Kidney capillary endothelial cell (primary cell): ENCODE measurements at places on chromosomes 5 and 9.
A peak's percentile ranks its signal among the peaks of the same experiment; 100 is the strongest.

DNA sequence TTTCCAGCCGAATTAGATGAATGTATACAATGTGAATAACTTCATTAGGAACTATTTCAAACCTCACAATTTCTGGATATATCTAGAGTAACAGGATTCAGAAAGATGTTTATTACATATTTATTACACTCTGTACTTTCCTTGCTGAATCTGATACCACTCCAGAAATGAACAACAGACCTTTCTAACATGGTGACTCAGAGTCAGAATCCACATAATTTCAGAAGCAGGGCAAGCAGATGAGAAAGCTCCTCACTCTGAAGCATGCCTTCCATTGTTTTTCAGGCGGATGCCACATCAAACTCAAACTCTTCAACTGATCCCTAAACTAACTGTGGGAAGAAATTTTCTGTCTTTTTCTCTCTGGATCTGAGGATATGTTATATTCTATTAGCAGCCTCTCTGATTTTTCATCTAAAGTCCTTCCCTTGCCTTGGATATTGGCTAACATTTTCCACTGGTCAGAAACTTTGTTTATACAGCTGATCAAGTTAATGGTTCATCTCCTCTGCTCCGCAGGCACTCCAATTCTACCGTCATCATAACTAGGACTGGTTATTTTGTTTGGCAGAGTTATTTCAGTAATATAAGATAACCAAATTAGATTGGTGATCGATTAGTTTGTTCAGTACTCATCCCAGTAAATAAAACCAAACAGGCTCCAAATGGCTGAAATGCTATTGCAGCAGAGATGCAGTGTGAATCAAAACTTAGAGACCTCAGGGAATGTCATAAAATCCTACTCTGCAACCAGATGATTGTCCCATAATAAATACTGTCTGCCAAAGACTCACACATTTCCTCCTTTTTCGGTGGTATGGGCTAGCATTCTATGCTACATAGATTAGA lies 556.0 kb downstream of the EBF1 start:
- no peak for DNase-seq

- no peak for DNase-seq
Measured at GRCh38 chr5:52950686-52951085, 38.5 kb upstream of the ITGA2 start.

DNA sequence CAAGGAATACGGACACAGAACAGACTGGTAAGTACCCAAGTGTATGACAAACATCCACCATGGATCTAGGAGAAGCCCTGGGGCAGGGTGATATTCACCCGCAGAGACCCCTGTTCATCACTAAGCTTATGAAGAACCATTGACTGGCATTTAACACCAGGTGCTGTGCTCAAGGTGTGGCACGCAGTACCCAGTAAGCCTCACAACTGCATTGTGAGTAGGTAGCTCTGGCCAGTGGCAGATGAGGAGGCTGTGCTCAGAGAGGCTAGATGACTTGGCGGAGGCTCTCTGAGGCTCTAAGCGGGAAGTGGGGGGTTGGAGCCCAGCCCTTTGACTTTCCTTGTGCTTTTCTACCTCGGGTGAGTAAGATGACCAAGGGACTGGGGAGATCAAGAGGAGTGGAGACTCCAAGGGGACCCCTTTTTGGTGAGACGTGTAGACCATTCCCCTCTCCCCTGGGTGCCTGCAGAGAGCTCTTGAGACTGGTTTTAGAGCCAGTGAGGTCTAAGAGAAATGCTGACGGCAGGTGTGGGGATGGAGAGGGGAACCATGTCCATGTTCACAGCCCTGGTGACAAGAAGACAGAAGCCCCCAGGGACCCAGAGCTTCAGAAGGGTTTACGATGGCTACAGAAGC lies 70.8 kb downstream of the IL6ST start:
- no peak for DNase-seq

GRCh38 chr5:81808106-81808505 lies 57.2 kb upstream of the SSBP2 start:
- DNase-seq: no peak

GRCh38 chr5:102130890-102131289 lies 165.2 kb downstream of the SLCO4C1 start:
- DNase-seq: no peak

DNA sequence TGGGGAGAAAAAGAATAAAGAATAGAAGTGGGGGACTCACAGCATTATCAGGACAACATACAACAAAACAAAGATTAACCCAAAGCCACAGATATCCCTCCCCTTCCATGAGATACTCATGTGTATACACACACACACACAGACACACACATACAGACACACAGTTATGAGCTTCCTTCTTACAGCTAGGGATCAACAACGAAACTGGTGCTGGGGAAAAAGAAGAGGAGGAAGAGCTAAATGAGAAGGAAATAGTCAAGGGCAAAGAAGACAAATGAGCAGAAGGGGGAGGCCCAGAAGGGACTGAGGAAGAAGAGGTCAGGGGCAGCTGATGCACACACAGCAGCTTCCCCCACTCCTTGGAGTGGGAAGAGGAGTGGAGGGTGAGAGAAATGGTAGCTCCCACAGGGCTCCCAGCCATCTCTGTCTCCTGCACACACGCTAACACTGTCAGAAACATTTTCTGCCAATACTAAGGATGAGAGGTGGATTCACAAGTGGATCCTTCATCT lies 66.2 kb downstream of the SIL1 start:
- DNase-seq: no peak

- DNase-seq: peak; percentile 51
Measured at GRCh38 chr9:121861501-121862180, 210.2 kb downstream of the DAB2IP start.

GRCh38 chr9:131178926-131179325 lies 53.5 kb downstream of the NUP214 start:
- no peak for DNase-seq

- DNase-seq: peak; percentile 28
Measured at GRCh38 chr5:119470851-119471451, 18.7 kb downstream of the HSD17B4 start.

DNA sequence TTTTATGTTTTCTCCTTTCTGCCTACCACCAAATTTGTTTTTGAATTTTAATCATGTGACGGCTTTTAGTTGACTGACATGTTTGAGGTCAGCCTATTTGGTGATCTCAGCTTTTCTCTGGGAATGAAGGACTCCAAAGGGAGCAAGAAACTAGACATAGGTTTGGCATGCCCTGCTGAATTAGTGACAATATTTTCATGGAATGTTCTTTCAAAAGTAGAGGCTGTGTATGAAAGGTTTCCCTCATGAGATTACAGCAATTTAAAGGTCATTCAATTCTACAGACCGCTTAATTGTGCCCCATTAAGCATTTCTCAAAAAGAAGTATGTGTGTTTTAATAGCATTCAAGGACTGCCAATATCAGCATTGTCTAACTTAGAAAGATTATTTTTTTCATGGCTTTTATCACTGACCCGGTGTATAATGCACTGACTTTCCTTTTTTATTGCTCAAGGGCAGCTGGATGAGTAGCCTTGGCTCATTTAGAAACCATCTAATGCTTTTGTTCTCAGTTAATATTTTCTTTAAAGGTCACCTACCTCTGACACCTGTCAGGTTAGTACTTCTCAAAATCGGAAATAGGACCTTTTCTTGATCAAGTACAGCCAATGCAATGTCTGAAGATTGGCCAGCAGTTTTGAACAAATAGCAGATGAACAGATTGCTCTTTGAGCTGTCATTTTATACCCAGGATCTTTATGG lies 8.1 kb upstream of the MLLT3 start:
- DNase-seq: no peak

DNA sequence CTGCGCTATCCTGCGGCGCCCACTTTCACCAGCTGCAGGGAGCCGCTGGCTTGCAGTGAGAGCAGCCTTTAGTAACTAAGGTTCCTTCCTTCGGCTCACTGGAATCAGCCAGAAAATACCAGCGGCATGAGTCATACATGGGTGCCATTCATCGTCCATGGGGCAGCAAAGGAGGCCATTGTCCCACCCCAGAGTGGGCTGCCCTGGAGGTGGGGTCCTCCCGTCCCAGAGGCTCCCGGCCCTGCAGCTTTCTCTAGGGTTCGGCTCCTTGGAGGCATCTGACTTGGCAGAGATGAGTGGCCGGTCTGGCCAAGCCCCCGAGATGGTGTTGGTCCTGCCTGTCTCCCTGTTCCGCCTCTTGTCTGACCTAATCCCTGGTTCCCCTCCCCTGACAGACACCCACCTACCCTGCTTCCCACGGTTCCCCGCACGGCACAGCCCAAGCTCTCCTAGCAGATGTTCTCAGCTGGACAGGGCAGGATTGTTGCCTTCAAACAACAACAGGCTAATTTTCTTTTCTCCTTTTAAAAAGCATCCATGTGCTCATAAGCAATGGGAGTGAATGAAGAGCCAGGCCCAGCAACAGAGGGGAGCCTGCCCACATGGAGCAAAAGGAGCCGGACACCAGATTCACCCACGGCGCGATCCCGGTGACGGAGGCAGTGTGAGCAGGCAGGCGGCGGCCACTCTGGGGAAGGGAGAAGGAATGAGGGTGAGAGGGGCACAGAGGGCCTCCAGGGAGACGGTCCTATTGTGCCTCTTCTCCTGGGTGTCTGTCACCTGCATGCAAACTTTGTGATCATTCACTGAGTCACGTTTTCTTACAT lies 97.0 kb upstream of the COL5A1 start:
- DNase-seq: peak; percentile 15

DNA sequence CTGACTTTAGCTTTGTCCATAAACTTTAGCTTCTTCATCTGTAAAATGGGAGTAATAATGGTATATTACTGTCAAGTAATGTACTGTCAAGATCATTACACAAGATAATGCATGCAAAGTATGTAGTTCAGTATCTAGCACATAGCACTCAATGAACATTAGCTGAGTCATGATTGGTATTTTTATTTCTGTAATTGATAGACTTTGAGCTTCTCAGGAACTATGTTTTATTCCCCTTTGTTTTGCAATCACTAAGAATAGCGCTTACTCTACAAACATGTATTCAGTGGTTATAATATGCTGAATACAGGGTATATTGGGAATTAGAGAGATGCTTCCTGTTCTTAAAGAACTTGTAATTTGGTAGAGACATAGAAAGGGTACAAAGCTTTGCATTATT lies 142.3 kb upstream of the KLF9 start:
- no peak for DNase-seq

GRCh38 chr9:133351908-133352634 lies 4.1 kb downstream of the RPL7A start:
- DNase-seq: peak; percentile 63

GRCh38 chr9:570187-570586 lies 271.3 kb upstream of the DMRT1 start:
- DNase-seq: no peak

GRCh38 chr5:95530416-95530815 lies 24.4 kb downstream of the SKIC3 start:
- peak; percentile 32 for DNase-seq

GRCh38 chr5:64884541-64884940 lies 115.8 kb downstream of the CWC27 start:
- DNase-seq: no peak

DNA sequence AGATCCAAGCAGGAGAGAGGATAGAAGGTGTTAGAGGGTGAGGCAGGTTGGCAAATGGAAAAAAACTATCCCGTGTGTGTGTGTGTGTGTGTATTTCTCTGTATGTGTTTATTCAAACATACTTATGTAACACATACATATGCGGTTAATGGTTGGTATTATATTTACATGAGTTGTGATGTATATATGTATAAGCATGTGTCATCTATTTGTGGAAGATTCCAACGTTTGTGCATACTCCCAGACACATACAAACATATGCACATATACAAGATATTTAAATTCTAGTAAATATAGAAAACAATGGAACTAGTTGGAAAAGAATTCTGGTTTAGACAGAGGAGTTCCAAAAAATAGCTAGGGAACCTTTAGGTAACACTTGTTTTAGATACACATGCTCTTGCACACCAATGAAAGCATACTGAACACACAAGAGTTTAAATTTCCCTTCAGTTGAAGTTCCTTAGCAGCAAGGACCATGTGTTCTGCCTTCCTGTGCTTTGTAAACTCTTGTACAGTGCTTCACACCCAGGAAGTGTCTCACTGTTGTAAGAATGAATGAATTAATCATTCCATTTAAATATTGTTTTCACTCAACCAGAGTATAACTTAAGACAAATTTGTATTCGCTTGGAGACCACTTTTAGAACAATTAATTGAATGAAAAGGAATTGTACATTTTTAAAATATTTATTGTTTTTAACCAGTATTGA lies 257.8 kb downstream of the FER start:
- no peak for DNase-seq

DNA sequence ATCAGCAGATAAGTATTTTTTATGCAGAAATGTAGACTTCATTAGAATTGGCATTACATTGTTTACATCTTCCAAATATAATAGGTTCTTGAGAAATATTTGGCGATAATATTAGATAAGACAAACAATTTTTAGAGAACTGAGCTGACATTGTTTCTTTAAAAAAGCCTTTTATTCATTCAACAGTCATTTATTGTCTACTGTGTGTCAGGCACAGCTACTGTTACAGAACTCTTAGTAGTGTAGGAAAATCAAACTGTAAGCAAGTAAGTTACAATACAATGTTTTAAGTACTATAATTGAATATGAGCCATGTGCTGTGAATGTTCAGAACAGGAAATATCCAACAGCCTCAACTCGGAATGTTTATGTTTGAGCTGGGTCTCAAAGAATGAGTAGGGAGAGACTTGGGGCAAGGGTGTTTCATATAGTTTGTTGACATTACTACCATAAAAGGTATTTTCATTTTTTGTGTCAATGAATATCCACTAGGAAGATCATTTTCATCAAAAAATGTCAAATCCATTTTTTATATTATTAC lies 114.0 kb downstream of the CDC42SE2 start:
- peak; percentile 54 for DNase-seq

DNA sequence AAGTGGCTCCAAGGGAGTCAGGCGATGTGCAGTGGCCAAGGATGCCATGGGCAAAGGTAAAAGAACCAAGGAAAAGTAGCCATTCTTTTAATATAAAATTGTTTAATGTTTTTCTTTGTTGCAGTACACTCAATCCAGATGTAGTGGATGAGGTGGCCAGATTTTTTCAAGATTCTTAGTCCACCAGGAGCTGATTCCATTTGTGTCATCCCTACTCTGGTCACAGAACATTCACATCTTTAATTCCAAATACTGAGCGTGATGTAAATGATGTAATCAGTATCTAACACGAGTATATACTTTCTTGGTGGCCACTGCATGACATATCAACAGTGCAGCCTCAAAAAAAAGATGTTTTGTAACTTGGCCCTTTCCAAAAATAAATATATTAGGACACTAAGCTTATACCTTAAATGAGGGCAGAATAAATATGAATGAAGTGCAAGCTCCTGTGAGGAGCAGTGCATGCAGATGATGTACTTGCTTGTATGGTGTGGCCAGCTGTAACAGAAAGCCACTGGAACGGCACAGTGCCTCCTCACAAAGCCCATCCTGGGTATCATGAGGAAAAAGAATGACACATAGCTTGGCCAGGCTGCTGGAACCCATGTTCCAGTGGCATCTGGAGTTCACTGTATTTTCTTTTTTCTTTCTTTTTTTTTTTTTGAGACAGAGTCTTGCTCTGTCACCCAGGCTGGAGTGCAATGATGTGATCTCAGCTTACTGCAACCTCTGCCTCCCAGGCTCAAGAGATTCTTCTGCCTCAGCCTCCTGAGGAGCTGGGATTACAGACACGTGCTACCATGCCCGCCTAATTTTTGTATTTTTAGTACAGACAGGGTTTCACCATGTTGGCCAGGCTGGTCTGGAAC lies 6.5 kb upstream of the SPATA24 start:
- DNase-seq: no peak

GRCh38 chr5:38712391-38712790 lies 133.4 kb upstream of the OSMR start:
- no peak for DNase-seq

GRCh38 chr5:91366551-91366950 lies 16.6 kb downstream of the ARRDC3 start:
- no peak for DNase-seq
